ENCODE measurements at places on chromosomes 7 and 10.

GRCh38 chr7:73869011-73869798 lies 8.2 kb downstream of the TMEM270 start:
- H3K4me1 ChIP-seq, result peaks cover 24% of the 10 kb centered on the region
- DNase-seq, result no peak
- H3K27ac ChIP-seq, result no peak overlapping the region
- H3K27me3 ChIP-seq, result no peaks in the 10 kb centered on the region

GRCh38 chr7:103504505-103505135 lies 58.6 kb upstream of the SLC26A5 start:
- no peaks in the 10 kb centered on the region for H3K4me1 ChIP-seq
- no peaks in the 10 kb centered on the region for H3K36me3 ChIP-seq
- no peak overlapping the region for H3K4me3 ChIP-seq

DNA sequence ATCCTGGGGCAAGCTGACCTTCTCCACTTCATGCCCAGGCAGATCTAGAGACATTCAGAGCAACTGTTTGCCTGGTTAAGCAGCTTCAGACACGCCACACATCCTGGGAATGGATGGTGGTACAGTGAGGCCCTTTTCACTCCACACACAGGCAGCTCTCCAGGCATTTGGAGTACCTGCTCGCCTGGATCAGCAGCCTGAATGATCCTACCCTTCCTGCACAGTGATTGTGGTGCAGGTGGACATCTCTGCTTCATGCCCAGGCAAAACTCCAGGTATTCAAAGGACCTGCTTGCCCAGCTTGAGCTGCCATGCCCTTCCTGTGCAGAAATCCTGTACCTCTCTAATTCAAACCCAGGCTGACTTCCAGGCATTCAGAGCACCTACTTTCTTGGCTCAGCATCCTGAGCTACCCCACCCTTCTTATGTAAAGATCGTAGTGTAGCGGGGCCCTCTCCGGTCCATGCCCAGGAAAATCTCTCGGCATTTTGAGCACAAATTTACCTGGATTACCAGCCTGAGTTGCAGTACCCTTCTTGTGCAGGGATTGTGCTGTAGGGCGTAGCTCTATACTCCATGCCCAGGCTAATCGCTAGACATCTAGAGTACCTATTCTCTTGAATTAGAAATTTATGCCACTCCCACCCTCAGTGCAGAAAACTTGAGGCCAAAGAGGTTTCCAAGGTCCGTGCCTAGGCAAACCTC lies 972.8 kb downstream of the ANKRD7 start:
- H3K4me1 ChIP-seq, result no peaks in the 10 kb centered on the region
- no peaks in the 10 kb centered on the region for H3K36me3 ChIP-seq
- no peak overlapping the region for H3K27ac ChIP-seq

DNA sequence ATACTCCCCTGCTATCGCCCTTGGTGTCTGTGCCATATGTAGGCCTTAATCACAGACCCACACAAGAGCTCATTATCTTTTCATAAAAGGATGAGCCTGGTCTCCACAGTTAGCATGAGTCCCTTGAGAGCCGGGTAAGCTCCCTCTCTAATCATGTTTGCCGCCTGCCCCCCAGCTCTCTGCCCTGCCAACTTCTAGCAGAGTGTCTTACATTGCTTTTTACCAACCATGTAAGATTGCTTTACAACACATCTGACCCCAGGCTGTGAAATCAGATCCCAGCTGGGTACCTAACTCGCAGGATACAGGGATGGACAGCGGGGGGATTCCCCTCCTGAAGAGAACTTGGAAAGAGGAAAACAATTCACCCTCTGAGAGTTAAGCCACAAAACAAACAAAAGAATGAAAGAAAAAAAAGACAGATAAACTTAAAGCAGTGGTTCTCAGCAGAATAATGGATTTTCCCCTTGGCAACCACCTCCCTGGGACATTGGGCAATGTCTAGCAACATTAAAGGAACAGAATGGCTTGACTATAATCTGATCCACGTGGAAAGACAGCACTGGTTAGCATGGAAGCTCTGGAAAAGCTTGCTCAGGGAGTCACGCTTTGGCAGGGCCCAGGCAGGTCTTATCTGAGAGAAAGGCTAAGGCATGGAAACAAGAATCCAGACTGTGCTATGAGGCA lies 39.4 kb upstream of the ATOH7 start:
- no peaks in the 10 kb centered on the region for H3K4me1 ChIP-seq
- H3K36me3 ChIP-seq, result no peaks in the 10 kb centered on the region
- DNase-seq, result peak; percentile 27
- H3K4me3 ChIP-seq, result no peak overlapping the region
- H3K27me3 ChIP-seq, result no peaks in the 10 kb centered on the region

DNA sequence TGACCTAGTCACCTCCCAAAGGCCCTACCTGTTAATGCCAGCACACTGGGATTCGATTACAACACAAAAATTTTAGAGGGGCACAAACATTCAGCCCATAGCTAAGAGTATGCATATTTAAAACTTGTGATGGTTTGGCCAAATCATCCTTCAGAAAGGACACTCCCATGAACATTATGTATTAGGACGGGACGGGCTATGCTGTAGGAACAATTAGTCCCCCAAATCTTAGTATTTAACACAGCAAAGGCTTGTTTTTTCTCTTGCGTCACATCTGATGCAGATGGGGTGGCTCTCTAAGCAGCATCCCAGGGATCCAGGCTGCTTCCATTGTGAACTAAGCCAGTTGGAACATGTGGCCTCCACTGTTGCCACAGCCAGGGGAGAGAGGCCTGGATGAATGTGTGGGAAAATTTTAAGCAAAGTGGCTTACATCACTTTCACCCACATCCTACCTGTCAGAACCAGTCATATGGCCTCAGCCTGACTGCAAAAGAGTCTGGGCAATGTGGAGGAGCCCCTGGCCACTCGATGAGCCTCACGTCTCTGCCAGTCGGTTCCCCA lies 26.6 kb downstream of the CHST3 start:
- H3K27ac ChIP-seq, result no peak overlapping the region

Data from Caco-2 (cell line).